Caco-2 (cell line): ENCODE measurements at places on chromosomes 12 and 14.

- no peak overlapping the region for H3K4me3 ChIP-seq
- no peaks in the 10 kb centered on the region for H3K27me3 ChIP-seq
- no peaks in the 10 kb centered on the region for H3K36me3 ChIP-seq
- H3K27ac ChIP-seq = no peak overlapping the region
These were observed 18.9 kb downstream of the MNAT1 start for GRCh38 chr14:60753264-60754119.

DNA sequence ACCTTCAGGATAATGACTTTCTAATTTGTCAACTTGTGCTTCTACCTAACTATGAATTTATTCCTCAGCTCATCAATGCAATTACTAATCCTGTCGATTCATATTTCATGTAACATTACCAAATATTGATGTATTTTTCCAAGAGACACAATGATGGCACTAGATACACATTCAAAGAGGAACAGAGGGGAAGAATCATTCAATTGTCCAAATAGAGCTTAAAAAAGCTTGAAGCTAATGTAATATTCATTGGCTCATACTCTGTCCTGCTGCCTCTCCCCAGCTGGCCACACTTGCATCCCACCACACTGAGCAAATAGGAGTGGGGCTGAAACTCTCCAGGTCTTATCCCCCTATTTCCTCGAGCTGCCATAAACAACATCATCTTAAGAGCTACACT lies 9.3 kb downstream of the TESPA1 start:
- no peaks in the 10 kb centered on the region for H3K27me3 ChIP-seq
- H3K4me3 ChIP-seq = no peak overlapping the region
- no peaks in the 10 kb centered on the region; the same call in 1 of the 2 replicates for H3K4me1 ChIP-seq
- H3K27ac ChIP-seq = no peak overlapping the region

- H3K27ac ChIP-seq = no peak overlapping the region
- H3K36me3 ChIP-seq = no peaks in the 10 kb centered on the region
- peaks cover 10% of the 10 kb centered on the region for H3K27me3 ChIP-seq
- peaks cover 10% of the 10 kb centered on the region for H3K4me1 ChIP-seq
These were observed 2.8 kb downstream of the NXPH4 start for GRCh38 chr12:57219205-57219992.

- no peak for DNase-seq
- H3K4me1 ChIP-seq = no peaks in the 10 kb centered on the region
- no peak overlapping the region for H3K27ac ChIP-seq
- no peak overlapping the region for H3K4me3 ChIP-seq
- no peaks in the 10 kb centered on the region for H3K36me3 ChIP-seq
These were observed 450.0 kb downstream of the FOXG1 start for GRCh38 chr14:29216268-29217232.

GRCh38 chr14:32370714-32371113 lies 41.6 kb downstream of the AKAP6 start:
- H3K36me3 ChIP-seq = no peaks in the 10 kb centered on the region
- peaks cover 10% of the 10 kb centered on the region; the same call in 1 of the 2 replicates for H3K4me1 ChIP-seq
- H3K4me3 ChIP-seq = no peak overlapping the region
- DNase-seq = no peak

DNA sequence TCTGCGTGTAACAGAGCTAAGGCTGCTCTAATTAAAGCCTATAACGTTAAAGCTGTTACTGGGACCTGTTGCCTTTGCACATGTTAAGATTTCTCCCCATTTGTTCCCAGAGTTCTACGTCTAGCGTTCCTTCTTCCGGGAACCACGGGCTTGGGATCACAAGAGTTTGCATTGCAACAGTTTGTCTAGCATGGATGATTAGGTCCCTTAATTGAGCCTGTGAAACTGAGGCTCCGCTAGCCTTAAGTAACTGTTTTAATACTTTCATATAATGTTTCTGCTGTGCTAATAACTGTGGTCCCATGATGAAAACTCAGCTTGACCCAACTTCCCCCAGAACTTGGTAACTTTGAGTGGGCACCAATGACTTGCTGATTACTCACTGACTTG lies 16.7 kb upstream of the LYZ start:
- H3K36me3 ChIP-seq = no peaks in the 10 kb centered on the region
- peaks cover 29% of the 10 kb centered on the region for H3K4me1 ChIP-seq
- H3K4me3 ChIP-seq = peak overlapping the region; percentile 60

- no peaks in the 10 kb centered on the region for H3K27me3 ChIP-seq
- H3K36me3 ChIP-seq = no peaks in the 10 kb centered on the region
- H3K27ac ChIP-seq = no peak overlapping the region
- H3K4me3 ChIP-seq = no peak overlapping the region
- no peaks in the 10 kb centered on the region for H3K4me1 ChIP-seq
- DNase-seq = no peak
These were observed 18.0 kb upstream of the PRPF39 start for GRCh38 chr14:45065956-45066355.

DNA sequence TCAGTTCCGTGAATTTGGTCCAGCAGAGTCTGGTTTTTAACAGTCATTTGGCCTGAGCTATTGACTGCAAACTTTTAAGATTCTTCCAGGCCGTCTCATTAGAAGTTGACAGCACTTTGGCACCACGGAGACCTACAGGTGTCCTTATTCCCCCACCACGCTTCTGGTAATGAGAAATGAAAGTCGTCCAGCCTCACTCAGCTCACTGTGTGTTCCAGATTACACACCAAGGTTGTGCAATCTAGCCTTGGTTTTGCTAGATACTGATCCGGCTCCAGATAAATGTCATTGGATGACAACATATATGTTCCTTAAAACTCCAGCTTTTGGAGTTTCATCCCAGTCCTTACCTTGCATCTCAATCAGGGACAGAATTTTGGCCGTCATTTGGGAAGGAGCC lies 210.4 kb downstream of the CHST11 start:
- H3K27ac ChIP-seq = no peak overlapping the region
- no peak for DNase-seq
- no peaks in the 10 kb centered on the region for H3K36me3 ChIP-seq
- no peaks in the 10 kb centered on the region for H3K27me3 ChIP-seq
- H3K4me1 ChIP-seq = peaks cover 19% of the 10 kb centered on the region
- no peak overlapping the region for H3K4me3 ChIP-seq

GRCh38 chr14:77313371-77313770 lies 7.3 kb downstream of the POMT2 start:
- H3K36me3 ChIP-seq = no peaks in the 10 kb centered on the region
- DNase-seq = no peak
- no peak overlapping the region for H3K4me3 ChIP-seq
- H3K27ac ChIP-seq = peak overlapping the region; percentile 61
- H3K27me3 ChIP-seq = no peaks in the 10 kb centered on the region

DNA sequence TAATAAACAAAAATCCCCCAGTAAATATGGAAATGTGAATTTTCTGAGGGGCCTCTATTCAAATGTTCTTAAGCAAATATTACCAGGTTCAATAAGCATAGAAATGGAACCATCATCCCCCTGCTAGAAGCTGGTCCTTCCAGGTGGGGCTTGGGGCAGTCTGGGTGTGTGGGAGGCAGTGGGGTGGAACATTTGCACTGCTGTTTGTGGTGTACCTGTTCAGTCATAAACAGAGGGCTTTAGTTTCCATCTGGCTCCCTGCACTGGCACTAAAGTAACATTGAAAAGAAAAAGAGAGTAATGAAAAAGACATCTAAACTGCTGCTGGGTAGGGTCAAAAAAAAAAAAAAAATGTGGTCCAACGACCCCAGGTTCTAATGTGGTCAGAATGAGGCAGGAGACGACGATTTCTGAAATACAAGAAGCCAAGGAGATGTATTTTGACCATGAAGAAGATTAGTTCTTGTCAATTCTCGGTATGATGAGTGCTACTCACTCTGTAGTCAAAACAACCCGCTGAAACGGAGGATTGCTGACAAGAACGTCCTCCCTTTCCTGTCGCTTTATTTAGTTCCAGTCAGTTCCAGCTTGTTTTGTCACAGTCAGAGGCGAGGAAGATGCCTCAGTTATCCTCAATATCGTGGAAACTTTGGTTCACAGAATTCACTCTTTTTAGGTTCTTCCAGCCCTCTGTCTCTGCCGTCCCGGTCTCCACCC lies 44.2 kb upstream of the MANSC4 start:
- H3K4me3 ChIP-seq = no peak overlapping the region
- no peaks in the 10 kb centered on the region; the same call in none of the 2 replicates for H3K4me1 ChIP-seq
- no peak overlapping the region for H3K27ac ChIP-seq
- no peak for DNase-seq
- no peaks in the 10 kb centered on the region for H3K27me3 ChIP-seq

GRCh38 chr14:89041257-89041582 lies 216.8 kb downstream of the TTC8 start:
- no peaks in the 10 kb centered on the region for H3K27me3 ChIP-seq
- no peak overlapping the region; the same call in 1 of the 2 replicates for H3K4me3 ChIP-seq
- peak overlapping the region; percentile 89 for H3K27ac ChIP-seq
- 0 out of 2 replicates have a peak, but pooled peaks cover 4% of the 10 kb centered on the region for H3K4me1 ChIP-seq
- peak; percentile 71 for DNase-seq

DNA sequence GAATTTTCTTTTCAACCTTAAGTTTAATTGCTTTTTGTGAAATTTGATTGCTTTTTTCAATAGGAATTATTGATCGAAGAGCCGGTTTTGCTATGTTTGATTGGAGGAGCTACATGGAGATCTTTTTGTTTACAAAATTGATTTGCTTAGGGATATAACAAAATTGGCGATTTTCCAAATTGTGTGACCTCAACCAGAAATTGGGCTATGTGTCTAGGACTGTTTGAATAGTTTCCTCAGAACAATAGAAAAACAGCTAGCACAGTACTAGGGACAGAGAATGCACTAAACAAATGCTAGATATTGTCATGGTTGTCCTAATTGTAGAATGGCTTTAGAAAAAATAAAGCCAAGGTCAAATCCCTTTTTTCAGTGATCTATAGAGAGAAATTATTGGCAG lies 2.4 kb downstream of the SLC17A8 start:
- H3K27me3 ChIP-seq = no peaks in the 10 kb centered on the region; the same call in 1 of the 2 replicates
- H3K36me3 ChIP-seq = no peaks in the 10 kb centered on the region
- H3K4me3 ChIP-seq = no peak overlapping the region
- H3K4me1 ChIP-seq = no peaks in the 10 kb centered on the region
- no peak for DNase-seq

- H3K27ac ChIP-seq = no peak overlapping the region
- H3K36me3 ChIP-seq = no peaks in the 10 kb centered on the region
- DNase-seq = no peak
- no peaks in the 10 kb centered on the region for H3K4me1 ChIP-seq
- H3K4me3 ChIP-seq = no peak overlapping the region
These were observed 25.5 kb upstream of the KCNK10 start for GRCh38 chr14:88348546-88348945.

- H3K36me3 ChIP-seq = no peaks in the 10 kb centered on the region
- no peak overlapping the region for H3K27ac ChIP-seq
- H3K27me3 ChIP-seq = no peaks in the 10 kb centered on the region
- no peak overlapping the region for H3K4me3 ChIP-seq
- no peaks in the 10 kb centered on the region for H3K4me1 ChIP-seq
- DNase-seq = no peak
These were observed 41.6 kb downstream of the ATXN2 start for GRCh38 chr12:111557271-111558106.

- H3K4me3 ChIP-seq = no peak overlapping the region
- H3K27ac ChIP-seq = no peak overlapping the region
- no peaks in the 10 kb centered on the region for H3K27me3 ChIP-seq
These were observed 48.3 kb upstream of the ZFP36L1 start for GRCh38 chr14:68841016-68841809.

- H3K27ac ChIP-seq = no peak overlapping the region
- H3K27me3 ChIP-seq = no peaks in the 10 kb centered on the region
- no peak overlapping the region for H3K4me3 ChIP-seq
- no peaks in the 10 kb centered on the region for H3K36me3 ChIP-seq
These were observed 276.2 kb downstream of the SSPN start for GRCh38 chr12:26471560-26471959.

GRCh38 chr14:45699471-45699870 lies 446.5 kb upstream of the MIS18BP1 start:
- H3K36me3 ChIP-seq = no peaks in the 10 kb centered on the region
- no peaks in the 10 kb centered on the region for H3K27me3 ChIP-seq
- no peak overlapping the region for H3K4me3 ChIP-seq
- no peak for DNase-seq
- no peaks in the 10 kb centered on the region for H3K4me1 ChIP-seq
- no peak overlapping the region for H3K27ac ChIP-seq

DNA sequence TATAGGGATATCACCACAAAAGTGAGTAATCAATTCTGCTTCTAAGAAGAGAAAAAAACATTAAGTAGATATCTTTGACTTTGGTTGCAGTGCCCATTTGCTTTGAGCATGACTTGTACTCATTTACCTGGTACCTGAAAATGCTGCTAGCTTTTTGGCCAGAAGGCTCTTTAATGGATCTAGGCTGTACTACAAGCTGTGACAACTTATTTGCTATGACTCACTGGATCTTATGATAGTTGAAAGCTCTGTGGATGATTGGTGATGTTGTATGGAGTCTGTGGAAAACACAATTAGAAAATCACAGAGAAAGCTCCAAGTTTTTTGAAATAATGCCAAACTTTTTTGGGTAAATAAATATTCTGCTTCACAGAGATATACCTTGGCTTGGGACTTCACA lies 960.9 kb upstream of the FBXO33 start:
- H3K27me3 ChIP-seq = no peaks in the 10 kb centered on the region
- H3K4me1 ChIP-seq = no peaks in the 10 kb centered on the region
- DNase-seq = no peak
- H3K27ac ChIP-seq = no peak overlapping the region

- no peaks in the 10 kb centered on the region for H3K4me1 ChIP-seq
- no peak overlapping the region for H3K27ac ChIP-seq
- H3K4me3 ChIP-seq = no peak overlapping the region
- no peak for DNase-seq
These were observed 50.5 kb downstream of the CFAP251 start for GRCh38 chr12:121968876-121969275.
